ENCODE measurements at places on chromosomes 6 and 20. TPM values are rescaled to one million over a fixed set of nuclear protein-coding genes. Genes with fewer than 3 reads are reported as not detected.
A peak's percentile ranks its signal among the peaks of the same experiment; 100 is the strongest.

DNA sequence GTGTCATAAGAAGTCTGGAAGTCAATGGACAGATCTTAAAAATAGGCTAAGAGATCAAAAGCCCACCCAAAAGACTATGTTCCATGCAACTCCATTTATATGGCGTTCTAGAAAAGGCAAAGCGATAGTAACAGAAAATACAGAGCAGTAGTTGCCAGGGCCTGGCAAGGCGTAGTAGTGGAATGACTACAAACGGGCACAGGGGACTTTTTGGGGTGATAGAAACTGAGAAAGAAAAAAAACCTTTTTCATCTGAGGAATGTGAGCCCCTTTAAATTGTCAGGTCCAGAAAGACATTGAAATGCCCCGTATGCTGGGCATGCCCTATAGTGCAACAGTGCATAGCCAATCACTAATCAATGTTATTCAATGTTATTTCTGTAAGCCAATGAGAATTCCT, 47.2 kb upstream of the FAM50B start:
- no peak for DNase-seq

FRMD1 gene
- total RNA-seq: not detected

DNA sequence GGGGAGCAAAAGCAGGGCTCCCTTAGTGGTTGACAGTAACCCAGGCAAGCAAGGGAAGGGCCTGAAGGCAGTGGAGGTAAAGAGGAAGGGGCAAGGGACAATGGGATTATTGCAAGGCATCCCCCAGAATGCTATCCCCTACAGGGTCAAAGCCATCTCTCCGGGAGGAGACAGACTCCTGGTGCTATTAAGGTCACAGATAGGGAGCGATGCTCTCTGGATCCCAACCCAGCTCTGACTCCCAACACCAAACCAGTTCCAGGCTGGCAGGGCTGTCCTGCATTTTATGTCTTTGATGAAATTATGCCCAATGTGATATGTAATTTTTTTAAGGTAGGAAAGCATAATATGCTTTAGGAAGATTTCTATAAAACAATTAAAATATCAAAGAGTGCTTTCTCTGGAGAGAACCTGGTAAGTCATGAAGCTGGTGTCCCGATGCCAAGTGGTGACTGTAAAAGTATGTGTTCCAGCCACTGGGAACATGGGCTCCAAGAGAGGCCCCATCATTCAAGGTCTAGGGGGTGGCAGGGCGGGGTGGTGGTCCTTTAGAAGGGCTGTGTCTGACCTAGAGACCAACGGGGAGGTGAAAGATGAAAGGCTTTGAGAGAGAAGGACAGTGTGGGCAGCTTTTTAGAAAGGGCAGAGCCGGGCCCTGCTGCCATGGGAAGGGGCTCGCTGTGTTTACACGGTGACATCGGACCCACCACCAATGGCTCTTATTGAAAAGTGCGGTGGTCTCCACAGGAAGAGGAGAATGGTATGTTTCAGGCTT, 276.5 kb downstream of the CDC5L start:
- no peak for DNase-seq

GRCh38 chr6:154579046-154579445, 68.6 kb upstream of the CNKSR3 start:
- no peak for DNase-seq

DNA sequence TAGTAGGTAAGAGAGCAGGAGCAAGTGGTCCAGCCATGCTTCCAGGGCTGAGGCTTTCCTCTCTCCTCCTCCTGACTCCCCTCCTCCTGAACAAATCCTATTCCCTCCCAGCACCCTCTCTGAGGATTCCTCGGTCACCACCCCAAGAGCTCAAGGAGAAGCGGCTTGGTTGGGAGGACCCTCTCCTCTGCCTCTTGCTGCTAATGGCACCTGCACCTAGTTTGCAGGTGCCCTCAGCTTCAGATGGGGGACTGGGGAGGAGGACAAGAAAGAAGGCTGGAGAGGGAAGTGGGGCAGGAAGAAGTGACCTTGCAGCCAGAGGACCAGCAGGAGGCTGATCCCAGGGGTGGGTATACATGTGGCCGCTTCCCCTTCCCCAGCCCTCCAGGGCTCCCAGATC, 17.5 kb downstream of the NCR2 start:
- no peak for DNase-seq

GRCh38 chr20:34604980-34605788, 46.7 kb downstream of the MAP1LC3A start:
- peak; percentile 72 for DNase-seq

- no peak for DNase-seq
Observed at GRCh38 chr20:40582531-40582930, 106.5 kb downstream of the MAFB start.

DNA sequence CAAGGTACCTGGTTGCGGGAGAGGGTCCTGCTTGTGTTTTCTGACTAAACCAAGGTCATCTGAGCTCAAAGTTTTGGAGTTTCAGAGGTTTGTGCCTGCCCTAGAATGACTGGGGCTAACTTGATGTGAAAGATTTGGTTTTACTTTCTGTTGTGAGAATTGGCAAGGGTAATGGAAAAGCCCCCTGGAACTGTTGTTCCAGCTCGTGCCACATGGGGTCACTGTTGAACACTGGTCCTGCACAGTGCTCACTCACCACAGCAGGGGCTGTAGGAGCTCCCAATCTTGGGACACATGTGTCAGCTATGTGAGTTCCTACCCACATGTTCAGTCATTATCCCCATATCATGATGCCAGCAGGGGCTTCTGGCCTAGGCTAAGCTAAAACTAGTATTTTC, 6.5 kb downstream of the TGM6 start:
- peak; percentile 33 for DNase-seq
